ENCODE measurements at places on chromosomes 5 and 9.
A peak's percentile ranks its signal among the peaks of the same experiment; 100 is the strongest.

GRCh38 chr9:36878986-36879982 lies 154.8 kb downstream of the PAX5 start:
- no peak for DNase-seq

DNA sequence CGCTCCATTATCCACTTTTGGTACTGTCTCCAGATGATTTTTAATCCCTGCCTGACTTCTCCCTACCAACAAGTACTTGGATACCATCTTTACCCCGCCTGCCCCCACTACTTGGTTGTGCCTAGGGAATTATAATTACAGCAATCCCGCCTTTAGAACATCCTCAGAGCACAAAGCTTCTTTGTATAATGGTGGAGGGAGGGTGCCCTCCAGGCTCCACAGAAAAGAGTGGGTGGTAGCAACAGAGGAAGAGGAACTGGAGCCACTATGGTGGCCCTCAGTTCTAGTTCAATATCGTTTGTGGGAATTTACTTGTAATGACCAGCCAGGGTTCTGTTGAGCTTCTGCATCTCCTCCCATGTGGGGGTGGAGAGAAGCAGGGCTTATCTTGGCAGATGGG lies 79.0 kb upstream of the RNF38 start:
- DNase-seq: no peak

GRCh38 chr9:14530841-14531240 lies 162.4 kb downstream of the ZDHHC21 start:
- DNase-seq: no peak

DNA sequence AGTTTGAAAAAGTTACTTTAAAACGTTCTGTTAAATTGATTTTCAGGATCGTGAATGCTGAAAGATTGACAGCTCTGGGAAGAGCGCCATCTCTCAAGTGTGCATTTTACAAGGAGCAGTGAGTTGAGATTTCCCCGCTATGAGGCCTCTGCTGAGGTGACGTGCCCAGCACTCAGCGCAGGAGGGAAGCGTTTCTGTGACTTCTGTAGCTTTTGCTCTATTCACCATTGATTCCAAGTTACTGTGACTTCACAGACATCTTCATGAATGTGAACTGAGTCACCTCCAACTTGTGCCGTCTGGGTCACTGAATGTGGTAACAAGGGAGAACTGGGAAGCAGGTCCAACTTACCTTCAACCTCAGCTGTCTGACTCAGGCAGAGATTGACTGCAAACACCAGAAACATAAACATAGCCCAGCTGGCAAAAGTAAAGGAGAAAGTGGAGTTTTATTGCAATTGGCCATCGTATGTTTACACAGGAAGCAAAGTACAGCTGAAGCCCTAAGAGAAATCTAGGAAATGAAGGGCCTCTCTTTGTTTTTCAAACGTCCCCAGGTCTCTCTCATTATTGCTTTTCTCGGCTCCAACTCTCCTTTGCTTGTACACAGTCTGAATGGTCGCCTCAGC lies 428.8 kb upstream of the CLINT1 start:
- no peak for DNase-seq

- DNase-seq: no peak
Measured at GRCh38 chr5:172064766-172065165, 58.3 kb upstream of the FBXW11 start.

- DNase-seq: no peak
Measured at GRCh38 chr9:33153666-33154065, 13.5 kb downstream of the B4GALT1 start.

DNA sequence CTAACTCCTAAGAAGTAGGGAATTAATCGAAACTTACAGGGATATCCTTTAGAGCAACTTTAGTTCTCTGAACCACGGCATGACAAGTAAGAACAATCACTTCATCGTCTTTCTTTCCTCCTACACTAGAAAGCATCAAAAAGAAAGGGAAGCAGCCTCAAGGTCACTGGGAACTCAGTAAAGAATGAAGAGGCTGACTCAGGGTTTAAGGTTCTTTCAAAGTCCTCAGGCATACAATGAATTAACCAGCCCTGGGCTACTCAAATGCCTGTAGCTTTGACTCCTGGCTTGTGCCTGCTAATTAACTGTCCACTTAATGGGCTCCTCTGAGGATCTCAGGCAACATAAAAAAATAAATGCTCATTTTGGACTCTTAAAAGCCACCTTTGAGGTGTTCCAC lies 102.0 kb downstream of the TRIM32 start:
- DNase-seq: no peak

- peak; percentile 6 for DNase-seq
Measured at GRCh38 chr9:135068776-135069415, 18.6 kb upstream of the OLFM1 start.

- DNase-seq: no peak
Measured at GRCh38 chr5:69504036-69504435, 11.4 kb downstream of the OCLN start.

GRCh38 chr5:102229685-102230084 lies 66.4 kb downstream of the SLCO4C1 start:
- no peak for DNase-seq

DNA sequence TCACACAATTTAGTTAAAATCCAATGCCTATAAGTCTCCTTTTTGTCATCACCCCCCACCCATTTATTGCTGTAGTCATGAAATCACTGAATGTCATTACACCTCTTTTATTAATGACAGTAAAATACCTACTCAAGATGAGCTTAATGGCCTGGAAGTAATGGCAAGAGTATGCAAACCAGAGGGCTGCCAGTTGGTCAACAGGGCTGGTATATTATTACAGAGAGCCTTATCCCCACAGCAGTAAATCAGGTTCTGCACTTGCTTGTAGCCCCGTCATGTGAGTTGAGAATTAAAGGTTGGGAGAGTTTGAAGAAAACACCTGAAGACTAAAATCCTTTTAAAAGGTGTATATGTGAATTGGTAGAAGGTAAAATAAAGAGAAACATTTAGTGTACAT lies 372.4 kb downstream of the MAT2B start:
- no peak for DNase-seq
